ENCODE measurements at places on chromosomes 6 and 20.
A peak's percentile ranks its signal among the peaks of the same experiment; 100 is the strongest.

GRCh38 chr6:159163901-159164370 is 5.3 kb upstream of the FNDC1 start:
- no peak for DNase-seq

GRCh38 chr6:33905071-33905609 is 101.3 kb upstream of the MLN start:
- DNase-seq, result no peak

DNA sequence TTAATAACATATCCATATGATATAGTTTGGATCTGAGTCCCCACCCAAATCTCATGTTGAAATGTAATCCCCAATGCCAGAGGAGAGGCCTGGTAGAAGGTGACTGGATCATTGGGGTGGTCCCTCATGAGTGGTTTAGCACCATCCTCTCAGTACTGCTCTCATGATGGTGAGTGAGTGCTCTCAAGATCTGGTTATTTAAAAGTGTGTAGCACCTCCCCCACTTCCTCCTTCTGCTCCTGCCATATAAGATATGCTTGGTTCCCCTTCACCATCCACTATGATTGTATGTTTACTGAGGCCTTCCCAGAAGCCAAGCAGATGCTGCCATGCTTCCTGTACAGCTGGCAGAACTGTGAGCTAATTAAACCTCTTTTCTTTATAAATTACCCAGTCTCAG is 22.9 kb downstream of the IRF4 start:
- no peak for DNase-seq

DNA sequence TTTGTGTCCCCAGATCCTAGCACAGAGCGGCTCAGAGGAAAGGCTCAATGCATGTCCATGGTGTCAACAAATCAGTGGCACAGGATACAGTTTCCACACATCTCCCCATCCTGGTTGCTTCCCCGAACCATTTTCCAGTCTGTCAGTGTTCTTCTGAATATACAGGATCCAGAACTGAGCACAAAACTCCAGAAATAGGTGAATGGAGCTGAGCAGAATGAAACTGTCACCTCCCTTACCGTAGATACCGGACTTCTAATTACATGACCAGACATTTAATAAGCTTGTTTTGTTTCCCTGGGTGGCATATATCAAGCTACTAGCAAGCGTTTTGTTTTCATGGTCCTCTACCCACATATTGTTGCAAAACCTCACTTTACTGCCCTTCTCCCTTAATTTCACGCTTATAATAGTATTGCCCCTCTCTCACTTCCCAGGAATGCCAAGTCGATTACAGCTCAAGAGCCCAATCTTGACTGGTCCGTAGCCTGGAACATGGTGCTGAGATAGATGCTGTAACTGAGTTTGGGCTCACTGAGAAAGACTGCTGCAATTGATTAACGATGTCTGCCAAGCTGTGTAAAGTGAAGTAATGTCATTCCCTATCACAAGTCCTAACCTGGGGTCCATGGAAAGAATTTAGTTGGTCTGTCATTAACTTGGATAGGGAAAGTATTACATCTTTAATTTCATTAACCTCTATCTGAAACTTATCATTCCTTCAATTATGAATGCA is 12.0 kb upstream of the SCRT2 start:
- no peak for DNase-seq

GRCh38 chr6:30238178-30238795 is 25.1 kb upstream of the TRIM26 start:
- DNase-seq, result no peak

DNA sequence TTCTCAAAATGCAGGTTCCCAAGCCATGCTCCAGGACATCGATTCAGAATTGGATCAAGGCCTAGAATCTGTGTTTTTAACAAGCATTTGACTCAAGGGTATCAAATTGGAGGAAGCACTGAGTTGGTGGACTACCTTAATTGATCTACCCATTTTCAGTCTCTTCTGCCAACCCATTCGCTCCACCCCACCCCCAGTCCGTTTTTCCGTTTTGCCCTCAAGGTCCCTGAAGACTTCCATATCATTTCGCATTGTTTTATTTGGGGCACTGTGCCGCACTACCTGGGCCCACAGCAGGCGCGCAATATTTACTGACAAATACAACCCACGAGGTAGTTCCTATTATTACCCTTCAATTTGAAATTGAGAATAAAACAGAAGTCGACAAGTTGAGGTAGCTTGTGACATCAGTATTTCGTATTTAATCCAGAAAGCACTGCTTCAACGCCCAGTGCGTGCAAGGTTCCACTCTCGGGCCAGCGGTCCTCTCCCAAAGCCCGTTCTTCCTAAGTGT is 557 bp upstream of the DHX35 start:
- DNase-seq, result peak; percentile 1

GRCh38 chr6:118249680-118250079 is 298.4 kb upstream of the PLN start:
- DNase-seq, result no peak

GRCh38 chr20:36310215-36310981 is 4.3 kb downstream of the DLGAP4 start:
- DNase-seq, result no peak

GRCh38 chr20:53834749-53835148 is 235.6 kb downstream of the BCAS1 start:
- DNase-seq, result no peak

DNA sequence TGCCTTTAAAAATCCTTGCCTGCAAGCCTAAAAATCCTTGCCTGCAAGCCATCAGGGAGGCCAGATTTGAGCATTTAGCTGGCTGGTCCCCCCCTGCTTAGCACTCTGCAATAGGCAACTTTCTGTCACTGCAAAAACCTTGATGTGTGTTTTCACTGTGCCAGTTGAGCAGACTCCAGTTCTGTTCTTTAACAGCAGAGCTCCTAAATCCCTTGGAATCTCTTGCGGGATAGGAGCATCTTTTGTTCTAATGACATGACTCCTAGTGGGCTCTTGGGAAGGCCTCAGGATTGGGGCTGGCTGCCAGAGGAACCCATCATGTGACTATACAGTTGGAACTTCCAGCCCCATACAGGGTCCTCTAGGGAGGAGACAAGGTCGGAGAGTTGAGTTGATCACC is 50.4 kb downstream of the FAM184A start:
- DNase-seq, result no peak

- no peak for DNase-seq
Observed at GRCh38 chr20:20513720-20514119, 145.8 kb downstream of the INSM1 start.

DNA sequence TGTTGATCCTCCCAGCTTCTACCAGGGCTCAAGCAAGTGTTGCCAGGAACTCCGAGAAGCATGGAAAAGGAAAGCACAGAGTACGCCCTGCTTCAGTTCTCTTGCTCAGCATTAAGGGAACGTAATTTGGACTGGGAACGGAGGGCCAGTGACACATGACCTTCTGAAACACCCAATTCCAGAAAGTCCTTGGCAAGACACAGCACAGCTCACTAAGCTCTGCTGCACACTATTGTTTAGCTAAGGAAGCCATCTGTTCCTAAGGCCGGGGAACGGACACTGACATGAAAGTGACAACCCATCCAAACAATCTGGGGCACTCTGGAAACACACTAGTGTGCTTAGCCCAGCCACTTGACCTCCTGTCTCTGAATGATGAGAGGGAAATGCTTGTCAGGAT is 56.9 kb upstream of the NXT1 start:
- no peak for DNase-seq

DNA sequence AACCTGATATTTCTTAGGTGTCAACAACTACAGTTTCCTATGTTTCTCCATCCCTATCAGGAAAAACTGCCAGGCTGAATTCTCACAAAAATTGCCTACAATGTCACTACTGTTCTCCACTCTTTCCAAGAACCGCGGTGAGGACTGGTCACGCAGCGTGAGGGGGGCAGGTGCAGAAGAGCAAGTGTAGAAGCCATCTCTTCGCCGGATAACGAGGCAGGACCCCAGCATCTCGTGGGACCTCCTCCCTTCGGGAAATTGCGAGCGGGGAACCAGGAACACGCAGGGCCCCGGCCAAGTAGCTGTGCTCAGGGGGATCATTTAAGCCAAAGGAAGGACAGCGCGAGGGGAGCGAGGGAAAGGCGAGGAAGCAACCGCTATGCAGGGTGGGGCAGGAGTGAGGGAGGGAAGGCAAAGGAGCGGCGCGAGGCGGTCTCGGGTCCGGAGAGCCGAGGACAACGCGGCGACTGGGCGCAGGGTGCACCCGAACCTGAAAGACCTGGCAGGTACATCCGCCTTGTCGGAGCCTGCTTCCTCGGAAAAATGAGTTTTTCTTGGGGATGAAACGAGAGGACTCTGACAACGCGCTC is 559 bp downstream of the APMAP start:
- no peak for DNase-seq

GRCh38 chr6:117540670-117541069 is 58.2 kb downstream of the DCBLD1 start:
- DNase-seq, result no peak

DNA sequence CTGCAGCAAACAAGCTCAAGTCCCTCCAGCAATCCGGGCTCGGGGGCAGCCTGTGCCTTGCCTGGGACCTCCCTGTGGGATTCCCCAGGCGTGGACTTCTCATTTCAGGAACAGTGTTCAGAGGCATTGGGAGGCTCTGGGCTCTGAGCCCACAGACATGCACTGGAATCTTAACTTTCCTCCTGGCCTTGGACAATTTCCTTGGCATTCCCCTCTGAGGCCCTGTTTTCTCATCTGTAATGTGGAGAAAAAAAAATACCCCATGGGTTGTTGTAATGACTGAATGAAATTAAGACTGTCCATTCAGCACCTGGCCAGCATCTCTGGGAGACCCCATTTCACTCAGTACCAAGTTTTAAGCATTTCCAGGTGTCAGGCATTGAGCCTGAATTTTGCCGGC is 17.6 kb downstream of the BPIFB4 start:
- DNase-seq, result no peak

DNA sequence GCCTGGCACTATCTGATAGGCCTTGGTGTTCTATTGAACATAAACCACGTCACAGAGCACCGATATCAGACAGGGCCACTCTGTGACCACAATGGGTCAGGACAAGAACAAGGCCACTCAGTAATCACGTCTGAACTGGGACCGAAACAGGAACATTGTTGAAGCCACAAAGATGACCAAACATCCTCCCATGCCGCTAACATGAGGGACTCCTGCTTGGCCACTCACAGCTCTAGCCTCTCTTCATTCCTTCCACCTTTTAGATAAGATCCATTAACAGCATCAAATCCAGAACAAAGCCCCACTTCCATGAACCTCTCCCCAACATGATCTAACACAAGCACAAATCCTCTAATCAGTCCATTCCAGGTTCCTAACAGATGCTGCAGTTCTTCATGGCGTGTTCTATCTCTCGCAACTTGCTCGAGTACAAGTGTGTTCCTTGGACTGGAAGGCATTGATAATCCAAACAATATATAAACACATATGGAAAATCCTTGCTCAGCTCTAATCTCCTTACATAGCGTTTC is 7.4 kb downstream of the SIRT5 start:
- no peak for DNase-seq

GRCh38 chr6:95544517-95545225 is 32.7 kb upstream of the MANEA start:
- no peak for DNase-seq

GRCh38 chr6:28766426-28766825 is 157.4 kb downstream of the TRIM27 start:
- DNase-seq, result no peak

DNA sequence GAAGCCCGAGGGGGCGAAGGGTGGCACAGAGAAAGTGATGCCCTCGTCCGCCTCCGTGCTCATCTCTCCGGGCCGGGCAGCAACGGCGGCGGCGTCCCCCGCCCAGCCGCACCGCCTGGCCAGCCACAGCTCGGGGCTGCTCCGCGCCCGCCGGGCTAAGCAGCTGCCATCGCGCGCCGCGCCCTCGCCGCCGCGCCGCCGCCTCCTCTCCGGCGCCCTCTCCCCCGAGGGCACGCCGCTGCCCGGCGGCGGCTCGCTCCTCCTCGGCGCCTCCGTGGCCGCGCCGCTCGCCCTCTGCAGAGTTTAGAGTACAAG is 225 bp downstream of the MAP3K5 start:
- no peak for DNase-seq

DNA sequence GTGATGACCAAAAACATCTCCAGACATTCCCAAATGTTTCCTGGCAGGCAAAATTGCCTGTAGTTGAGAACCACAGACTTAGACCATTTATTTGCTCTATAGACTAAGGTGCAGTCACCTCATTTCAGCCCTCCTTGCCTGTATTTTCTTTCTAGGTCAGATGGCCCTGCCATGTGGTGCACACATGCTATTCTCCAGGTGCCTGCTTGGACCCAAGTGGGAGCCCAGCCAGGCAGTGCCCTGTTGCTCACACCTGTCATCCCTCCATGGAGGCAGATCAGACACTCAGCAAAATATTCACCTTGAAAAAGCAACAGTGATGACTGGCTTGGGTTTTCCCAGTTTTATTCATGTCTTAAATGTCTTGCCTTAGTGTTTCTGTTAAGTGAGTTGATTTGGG is 311.4 kb downstream of the TFAP2C start:
- no peak for DNase-seq

GRCh38 chr20:8536262-8536618 is 404.2 kb downstream of the PLCB1 start:
- no peak for DNase-seq

DNA sequence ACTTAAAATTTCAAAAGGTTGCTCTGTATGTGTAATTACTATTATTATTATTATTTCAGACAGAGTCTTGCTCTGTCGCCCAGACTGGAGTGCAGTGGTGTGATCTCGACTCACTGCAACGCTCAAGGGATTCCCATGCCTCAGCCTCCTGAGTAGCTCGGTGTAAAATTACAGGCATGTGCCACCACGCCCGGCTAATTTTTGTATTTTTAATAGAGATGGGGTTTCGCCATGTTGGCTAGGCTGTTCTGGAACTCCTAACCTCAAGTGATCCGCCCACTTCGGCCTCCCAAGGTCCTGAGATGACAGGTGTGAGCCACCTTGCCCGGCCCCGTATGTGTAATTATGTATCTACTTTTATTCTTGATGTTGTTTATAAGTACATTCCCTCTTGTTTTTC is 65.3 kb upstream of the ZNF217 start:
- no peak for DNase-seq

DNA sequence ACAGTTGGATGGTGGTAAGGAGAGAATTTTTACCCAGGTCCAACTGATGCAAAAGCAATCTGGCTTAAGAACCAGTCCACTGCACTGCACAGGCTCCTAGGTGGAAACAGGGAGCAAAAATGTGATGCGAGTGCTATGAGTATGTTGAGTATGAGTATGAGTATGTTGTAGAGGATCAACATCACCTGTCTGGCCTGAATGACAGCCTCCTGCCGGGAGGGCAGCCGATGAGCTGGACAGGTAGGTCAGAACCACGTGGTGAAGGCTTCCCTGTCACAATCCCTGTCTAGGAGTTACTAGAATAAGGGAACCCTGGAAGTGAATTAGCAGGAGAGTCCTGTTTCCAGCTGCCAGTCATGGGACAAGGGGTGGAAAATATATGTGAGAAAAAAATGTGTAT is 44.3 kb upstream of the SNX9 start:
- DNase-seq, result no peak

GRCh38 chr20:13443690-13444089 is 195.0 kb downstream of the TASP1 start:
- DNase-seq, result no peak

GRCh38 chr6:133906050-133906449 is 17.1 kb downstream of the TCF21 start:
- DNase-seq, result no peak

- no peak for DNase-seq
Observed at GRCh38 chr20:1806456-1806855, 88.8 kb upstream of the SIRPA start.
